ENCODE measurements at places on chromosomes 11 and 22.

DNA sequence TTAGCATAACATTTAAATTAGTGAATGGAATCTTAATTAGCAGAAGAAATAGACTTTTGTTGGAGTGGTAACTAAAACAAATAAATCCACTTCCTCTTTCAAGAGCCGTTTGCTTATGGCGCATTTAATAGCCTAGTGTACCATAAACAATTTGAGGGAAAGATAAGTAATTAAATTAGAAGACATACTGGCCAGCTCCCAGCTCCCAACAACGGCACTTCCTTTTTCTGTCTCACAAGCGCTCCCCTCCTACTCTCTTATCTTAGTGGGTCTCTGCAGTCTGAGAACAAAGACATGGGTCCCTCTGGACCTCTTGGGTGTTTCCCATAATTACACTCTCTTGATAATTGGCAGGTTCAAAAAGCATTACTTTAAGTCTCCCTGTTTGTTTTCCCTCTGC, 146.0 kb downstream of the OPCML start:
- DNase-seq = no peak

GRCh38 chr22:17114173-17114897, 6.8 kb downstream of the TMEM121B start:
- no peak for DNase-seq

GRCh38 chr11:77409046-77409445, 64.8 kb downstream of the PAK1 start:
- no peak for DNase-seq

- no peak for DNase-seq
Measured at GRCh38 chr11:128335729-128336128, 251.6 kb downstream of the ETS1 start.

GRCh38 chr11:9210922-9211320, 54.2 kb downstream of the DENND5A start:
- no peak for DNase-seq

DNA sequence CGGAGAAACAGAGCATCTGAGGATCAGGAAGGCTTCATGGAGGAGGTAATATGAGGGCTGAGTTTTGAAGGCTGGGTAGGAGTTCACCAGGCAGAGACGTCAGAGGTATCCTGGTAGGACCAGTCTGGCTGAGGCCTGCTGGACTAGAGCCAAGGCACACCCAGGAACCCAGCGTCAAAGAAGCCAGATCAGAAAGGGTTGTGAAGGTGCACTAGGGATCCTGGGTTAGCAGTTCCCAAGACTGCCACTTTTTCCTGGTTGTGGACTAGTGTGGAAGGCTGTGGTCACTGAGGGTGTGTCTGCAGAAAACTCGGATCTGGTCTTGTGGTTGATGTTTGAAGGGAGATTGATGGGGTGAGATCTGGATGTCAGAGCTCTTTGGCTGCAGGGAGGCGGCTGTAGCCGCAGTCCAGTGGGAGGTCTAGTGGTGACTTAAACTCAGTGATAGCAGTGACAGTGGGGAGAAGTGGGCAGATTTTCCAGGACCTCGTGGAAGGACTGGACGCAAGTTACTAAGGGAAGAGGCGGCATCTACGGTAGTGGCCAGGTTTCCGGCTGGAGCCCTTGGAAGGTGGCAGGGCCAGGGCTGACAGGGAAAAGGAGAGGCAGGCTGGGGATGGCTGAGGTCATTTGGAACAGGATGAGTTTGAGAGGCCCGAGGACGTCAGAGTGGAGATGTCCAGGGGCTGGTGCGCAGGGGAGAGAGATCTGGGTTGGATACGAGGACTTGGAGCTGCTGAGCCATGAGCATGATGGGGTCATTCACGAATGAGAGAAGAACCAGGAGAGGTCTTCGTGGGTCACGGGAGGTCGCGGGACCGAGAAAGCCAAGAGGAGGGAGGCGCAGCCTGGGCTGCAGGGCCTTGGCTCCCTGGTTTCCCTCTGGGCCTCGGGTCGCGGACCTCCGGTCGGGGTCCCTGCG, 10.9 kb downstream of the RELA start:
- DNase-seq = no peak

DNA sequence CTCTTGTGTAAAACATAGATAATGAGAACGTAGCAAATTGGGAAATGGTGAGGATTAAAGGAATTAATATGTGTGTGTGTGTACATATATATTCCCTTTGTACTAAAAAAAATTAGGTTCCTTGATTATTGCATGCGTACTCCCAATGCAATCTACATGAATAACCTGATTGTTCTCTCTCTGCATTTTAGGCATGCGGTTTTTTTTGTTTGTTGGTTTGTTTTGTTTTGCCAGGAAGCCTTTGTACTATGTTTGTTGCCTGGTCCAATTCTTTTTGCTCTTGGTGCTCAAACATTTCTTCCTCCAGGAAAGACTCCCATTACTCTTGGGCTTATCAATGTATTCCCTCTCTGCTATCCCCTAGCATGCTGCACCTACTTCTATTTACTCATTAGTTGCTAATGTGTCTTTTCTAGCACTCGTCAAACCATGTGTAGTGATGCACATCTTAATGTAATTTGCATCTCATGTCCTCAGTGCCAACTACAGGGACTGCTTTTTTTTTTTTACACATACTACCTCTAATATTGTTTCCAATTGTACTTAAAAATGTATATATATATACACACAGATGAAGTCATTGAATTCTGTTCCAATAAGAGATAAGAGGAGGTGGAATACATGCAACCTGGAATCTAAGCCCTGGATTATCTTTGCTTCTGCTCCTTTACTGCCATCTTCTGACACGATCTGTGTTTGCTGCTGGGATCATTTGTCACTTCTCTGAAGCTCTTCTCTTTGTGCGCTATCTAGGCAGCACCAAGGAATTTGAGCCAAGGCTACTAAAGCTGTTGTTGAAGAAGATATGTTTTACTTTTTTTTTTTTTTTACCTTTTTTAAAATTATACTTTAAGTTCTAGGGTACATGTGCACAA, 197.2 kb upstream of the ANO3 start:
- no peak for DNase-seq

DNA sequence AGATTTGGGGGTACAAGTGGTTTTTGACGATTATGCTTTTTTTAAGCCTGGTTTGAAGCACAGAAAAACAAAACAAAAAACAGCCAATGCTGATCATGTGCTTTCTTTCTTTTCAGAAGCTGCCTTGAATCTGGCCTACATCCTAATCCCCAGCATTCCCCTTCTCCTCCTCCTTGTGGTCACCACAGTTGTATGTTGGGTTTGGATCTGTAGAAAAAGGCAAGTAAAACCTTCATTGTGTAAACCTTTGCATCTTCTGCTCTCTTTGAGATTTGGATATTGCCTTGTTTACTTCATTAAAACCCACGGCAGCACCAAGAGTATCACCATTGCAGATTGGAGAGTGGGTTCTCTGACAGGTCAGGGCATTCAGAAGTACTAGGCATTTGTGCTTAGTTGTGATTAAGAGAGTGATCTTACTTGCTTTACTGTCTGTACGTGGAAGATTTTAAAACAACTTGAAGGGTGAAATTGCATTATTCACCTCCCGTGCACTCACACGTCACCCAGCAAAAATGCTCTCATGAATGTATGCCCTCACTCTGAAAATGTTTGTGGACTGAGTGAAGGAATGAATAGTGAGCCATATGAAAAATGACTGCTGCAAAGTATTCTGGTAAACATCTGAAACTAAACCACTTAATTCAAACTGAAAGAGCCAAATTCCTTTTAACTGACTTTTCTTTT, 17.0 kb downstream of the LAYN start:
- DNase-seq = no peak

- no peak for DNase-seq
Measured at GRCh38 chr11:34475656-34476055, 36.9 kb downstream of the CAT start.

DNA sequence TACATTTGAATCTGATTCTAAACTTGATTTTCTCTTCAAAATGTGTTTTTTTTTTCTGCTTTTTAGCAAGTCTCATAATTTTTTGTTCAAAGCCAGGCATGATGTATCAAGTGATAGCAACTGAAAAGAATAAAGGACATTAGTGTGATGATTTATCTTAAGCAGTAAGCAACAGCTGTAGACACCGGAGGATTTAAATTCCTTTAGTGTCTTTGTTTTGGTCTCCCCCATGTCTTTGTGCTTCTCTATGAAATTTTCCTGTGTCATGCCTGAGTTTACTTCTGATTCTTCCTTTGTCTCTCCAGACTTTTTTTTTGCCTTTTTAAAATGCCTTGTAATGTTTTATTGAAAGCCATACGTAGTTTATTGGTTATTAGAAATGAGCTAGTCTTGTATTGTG, 934.2 kb upstream of the RAG2 start:
- DNase-seq = no peak

DNA sequence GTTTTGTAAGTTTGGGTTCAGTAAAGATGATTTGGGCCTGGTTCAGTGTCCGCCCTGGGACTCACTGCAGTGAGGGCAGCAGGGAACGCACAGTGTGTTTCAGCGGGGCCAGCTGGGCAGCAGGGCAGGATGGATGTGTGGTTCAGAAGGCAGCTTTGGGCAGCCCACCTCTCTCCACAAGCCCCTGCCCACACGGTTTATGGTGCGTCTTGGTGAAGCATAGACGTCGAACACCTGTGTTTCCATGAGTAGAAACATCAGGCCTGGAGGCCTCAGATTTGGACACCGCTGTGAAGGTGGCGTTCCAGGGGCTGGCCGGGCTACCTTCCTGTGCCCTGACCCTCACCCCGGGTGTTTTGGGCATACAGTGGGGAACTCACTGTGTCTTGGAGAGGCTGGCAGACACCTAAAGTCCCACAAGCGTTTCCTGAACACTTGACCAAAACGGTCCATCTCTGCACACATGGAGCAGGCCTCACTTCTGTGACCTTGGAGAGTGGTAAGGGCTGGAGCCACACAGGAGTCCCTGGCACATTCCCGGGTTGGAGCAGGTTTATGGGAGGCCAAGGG, 59.0 kb downstream of the ST14 start:
- no peak for DNase-seq

DNA sequence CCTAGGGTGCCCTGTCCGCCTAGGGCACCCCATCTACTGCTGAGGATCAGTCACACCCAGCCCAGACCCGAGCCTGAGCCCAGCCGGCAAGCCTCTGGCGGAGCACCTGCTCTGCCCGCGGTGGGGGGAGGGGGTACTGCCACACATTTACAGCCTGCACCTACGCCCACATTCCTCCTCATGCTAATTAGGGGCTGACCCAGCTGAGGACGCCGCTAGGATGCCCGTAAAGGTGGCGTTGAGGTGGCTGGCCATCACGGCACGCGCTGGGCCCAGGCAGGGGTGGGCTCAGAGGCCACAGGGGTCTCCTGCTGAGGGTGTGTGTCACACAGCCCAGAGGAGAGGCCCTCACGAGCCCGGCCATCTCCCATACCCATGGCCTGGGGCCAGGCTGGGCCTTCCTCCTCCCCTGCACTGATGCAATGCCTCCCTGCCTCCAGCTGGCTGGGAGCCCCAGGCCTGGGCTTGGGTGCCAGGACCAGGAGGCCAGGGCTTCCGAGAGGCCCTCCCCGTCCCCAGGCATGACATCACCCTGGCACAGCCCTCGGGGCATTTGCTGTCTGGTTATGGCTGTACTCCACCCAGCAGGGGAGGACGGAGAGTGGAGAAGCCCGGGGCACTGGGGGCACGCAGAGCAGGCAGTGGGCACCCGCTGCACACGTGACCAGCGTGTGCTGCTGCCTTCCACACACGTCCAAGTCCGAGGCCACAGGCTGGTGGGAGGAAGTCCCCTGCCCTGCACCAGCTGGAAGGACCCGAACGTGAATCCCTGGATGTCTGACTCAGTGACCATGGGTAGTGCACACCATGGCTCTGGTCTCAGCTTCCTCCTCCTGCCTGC, 12.7 kb downstream of the DUSP8 start:
- no peak for DNase-seq

DNA sequence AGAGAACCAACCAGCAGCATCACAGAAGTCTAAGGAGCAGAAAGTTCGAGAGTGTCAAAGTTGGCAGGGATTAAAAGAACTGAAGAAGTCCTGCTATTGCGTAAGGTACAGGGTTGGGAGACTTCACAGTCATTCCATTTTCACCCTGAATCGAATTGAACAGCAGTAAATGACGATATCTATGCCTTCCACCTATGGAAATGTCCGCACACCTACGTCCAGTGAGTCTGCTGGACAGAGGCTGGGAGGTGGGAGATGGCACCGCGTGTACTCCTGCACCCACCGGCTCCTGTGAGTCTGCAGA, 116.7 kb downstream of the MICAL3 start:
- DNase-seq = no peak

DNA sequence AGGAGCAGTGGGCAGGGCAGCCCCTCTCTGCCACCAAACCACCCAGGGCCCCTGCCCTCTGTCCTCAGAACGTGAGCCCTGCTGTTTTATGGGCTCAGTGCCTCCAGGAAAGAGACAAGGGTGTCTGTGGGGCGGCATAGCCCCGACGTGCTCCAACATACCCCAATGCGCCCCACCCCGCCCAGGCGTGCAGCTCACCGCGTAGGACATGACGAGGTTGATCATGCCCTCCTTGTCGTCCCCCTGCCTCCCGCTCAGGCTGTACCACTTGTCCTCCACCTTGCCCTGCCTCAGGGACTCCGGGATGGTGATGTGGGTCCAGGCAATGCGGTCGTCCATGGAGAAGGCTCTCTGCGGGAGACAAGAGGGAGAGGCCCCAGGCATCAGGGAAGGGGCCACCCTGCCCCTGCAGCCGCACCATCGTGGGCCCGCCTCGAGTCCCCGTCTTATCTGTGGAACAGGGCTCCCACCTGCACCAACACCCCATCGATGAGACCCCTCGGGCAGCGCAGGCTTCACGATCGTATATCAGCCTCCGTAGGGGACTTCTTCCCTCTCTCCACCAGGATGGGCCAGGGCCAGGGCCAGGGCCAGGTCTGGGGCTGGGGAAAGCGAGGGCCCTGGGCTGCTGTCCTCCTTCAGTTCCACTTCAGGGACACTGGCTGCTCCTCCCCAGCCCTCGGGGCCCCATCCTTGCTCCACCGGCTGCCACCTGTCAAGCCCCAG, 20.8 kb downstream of the TOLLIP start:
- DNase-seq = no peak

- DNase-seq = no peak
Measured at GRCh38 chr11:77001613-77002012, 32.6 kb upstream of the B3GNT6 start.

DNA sequence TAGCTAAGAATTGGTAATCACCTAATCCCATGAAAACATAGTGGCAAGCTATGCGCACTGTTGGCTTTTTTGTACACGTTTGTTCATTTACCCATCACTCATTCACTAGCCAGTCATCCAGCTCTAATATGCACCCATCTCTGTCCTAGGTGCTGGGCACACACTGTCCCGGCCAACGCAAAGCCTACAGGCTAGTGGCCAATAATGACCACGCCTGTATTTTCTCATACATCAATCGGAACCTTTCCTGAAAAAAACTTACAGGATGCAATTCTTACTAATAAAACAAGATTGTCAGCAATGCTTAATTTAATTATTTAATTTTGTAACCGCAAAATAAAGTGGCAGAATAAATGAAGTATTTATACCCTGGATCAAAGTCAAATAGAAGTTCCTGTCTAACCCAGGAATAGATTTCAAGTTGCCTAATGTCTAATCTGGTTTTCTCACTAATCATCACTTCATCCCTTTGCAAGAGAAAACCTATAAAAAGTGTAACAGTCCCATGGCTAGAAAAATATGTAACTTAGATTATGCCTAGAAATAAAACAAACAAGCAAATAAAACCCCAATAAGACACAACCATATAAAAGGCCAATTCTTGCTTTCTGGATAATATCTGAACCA, 143.3 kb upstream of the BLID start:
- no peak for DNase-seq
